Activated naive CD4-positive, alpha-beta T cell treated with anti-CD3 and anti-CD28 coated beads for 36 hours (primary cell): ENCODE measurements at places on chromosomes 7 and 10. TPM values are rescaled to one million over a fixed set of nuclear protein-coding genes. Genes with fewer than 3 reads are reported as not detected.

DNA sequence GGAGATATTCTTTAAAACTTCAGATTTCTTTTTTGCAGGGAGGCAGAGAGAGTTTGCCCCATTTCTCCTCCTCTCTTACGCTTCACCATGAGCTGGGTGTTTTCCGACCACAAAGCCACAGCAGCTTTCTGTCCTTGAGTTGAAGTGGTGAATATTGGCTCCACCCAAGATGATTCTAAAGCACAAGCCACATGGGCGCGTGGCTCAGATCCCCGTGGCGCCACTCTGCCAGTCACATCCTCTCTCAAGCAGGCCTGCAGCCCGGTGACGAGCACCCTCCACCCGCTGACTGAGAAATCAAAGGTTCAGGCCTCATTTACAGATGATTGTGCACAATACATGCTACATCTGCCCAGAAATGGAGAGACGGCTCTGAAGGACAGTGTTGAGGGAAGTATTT is 27.6 kb upstream of the RNF32 start:
- peak; percentile 78 for DNase-seq

The INA gene
- 0.10 TPM for total RNA-seq

DNA sequence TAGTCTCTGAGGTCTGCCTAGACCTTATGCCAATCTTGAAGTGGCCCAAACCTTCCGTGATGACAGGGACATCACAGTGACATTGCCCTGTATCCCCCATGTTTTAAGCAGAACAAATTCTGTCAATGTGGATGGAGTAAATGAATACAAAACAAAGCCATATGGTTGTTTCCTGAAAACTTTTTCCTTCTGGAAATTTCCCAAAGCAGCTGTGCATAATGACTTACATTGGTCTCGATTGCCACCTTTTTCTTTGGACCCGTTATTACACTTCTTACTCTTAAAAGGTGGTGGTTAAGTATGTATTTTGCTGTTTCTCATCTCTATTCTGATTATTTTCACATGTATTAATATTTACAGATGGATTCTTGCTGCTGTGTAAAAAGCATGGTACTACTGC is 411.2 kb upstream of the KLF6 start:
- no peak for DNase-seq

GRCh38 chr10:7515439-7515838 is 104.6 kb upstream of the SFMBT2 start:
- no peak for DNase-seq

DNA sequence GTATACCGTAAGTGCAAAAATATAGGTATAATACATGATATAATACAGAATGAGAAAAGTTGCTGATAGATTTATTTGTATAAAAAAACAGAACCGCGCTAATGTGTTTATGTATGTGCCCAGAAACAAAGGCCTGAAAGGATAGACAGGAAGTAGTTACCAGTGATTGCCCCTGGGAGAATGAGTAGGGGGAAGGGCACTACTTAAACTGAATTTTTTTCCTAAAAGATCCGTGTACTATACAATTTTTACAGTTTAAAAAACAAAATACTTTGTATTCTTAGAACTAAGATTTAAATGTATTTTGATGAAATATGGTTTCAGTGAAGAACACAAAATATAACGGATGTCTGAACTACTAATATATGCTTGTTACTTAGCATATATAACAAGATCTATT is 2.9 kb downstream of the IPMK start:
- DNase-seq, result no peak

The ANXA8 gene
- not detected for total RNA-seq

The AGR2 gene
- not detected for total RNA-seq

The ERVW-1 gene
- total RNA-seq, result not detected

The CFTR gene
- not detected for total RNA-seq

DNA sequence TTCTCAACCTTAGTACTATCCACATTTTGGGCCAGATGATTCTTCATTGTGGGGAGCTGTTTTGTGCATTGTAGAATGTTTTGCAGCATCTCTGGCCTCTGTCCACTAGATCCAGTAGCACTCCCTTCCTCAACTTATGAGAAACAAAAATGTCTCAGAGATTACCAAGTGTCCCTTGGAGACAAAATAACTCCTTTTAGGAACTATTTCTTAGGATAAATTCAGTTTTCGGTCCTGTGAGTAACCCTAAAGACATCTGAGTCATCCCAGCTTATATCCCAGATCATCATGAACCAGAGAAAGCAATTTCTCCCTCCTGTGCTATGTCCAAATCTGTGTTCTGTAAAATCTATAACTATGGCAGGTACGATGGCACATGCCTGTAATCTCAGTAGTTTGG is 266.6 kb upstream of the PHYHIPL start:
- no peak for DNase-seq

GRCh38 chr10:104548090-104548489 is 93.0 kb upstream of the SORCS3 start:
- DNase-seq, result no peak

The KEL gene
- total RNA-seq, result 0.83 TPM

DNA sequence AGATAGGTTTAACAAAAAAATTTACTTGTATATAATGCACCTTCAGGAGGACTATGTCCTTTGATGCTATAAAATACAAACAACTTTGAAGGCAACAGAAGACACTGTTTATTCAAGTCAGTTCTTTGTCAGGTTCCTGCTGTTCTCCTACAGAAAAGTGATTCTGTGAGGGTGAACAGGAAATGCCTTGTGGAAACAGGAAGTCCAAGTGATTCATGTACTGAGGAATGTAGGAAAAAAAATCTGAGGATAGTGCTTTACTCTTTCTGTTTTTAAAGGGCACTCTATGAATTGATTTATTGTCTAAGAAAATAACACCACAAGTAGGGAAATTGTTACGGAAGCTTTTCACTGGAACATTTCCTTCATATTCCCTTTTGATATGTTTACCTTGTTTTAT is 171.9 kb downstream of the HDAC9 start:
- DNase-seq, result no peak

The TRPV6 gene
- not detected for total RNA-seq

DNA sequence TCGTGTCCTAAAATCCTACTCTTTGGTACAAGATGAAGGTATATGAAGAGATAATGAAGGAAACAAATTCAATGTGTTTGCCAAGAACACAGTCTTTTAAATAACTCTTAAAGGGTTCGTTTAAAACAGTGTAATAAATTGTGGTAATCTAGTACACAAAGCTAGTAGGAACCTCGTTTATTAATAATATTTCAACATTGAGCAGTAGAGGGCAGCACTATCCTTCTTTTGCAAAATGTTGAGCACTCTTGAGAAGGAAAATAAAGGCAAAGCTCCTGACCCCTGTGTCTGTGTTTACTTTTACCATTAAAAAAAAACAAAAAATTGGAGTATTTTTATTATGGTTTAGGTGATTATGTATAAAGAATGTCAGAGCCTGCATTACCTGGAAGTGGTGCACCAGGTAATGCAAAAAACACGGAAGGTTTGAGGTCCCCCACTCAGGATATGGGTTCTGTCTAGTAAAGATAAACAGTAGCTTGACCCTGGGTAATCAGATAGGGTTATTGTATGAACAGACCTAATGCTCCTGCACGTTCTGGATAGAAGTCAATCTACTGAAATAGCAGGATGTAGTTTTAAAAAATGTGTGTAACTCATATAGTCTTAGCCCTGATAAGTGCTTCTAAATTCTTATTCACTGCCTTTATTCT is 5.7 kb upstream of the GOT1 start:
- no peak for DNase-seq

DNA sequence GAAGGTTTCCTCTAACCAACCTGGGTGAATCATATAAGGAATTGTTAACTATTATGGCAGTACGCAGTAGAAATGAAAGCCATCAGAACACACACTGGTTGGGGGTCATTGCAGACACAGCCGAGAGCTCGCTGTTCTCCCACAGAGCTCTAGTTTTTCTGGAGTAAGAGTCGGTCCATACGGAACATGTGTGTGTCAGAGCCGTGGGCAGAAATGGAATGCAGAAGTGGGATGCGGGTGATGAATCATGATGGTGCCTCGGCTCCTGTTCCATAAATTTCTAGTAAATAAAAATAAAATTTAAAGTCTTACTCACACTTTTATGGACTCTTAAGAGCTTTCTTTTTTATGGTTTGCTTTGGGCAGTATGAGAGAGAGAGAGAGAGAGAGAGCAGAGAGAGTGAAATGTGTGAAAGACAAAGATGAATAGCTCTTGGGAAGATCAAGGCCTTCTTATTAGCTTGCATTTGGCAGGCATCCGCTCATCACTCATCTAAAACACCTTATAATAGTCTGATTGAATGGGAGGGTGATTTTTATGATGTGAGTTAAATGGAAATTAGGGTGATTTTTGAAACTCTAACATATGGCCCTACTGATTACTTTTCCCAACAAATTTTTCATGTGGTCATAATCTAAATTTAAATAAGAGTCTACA is 98.8 kb upstream of the PFKP start:
- no peak for DNase-seq

DNA sequence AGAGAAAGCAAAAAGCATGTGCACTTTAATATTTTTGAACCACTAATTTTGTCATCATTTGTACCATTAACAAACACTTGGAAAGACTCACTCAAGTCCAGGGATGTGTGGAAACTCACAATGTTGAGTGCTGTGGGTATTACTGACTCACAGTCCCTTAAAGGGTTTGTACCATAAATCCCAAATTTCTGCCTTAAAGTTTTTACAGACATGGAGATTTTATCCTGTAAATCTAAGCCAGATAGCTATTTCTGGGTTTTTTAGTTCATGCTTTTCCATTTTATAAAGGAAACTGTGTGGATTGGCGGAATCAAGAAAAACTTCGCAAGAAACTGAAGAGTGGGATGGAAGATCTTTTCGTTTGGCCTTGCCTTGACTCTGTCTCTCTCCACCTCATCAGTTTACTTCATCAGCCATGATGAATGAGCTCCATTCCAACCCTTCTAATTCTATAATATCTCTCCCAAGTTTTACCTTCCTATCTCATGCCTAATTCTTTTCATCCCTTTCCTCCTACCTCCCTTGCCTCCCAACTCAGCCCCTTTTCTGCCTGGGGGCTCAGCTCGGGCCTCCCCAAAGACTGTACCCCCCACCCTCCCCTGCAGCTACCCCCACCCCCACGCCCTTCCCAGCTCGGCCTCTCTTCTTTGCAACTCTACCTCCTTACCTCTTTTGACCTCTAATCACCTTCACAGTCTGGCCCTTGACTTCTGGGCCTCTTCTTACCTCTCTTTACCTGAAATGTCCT is 218.5 kb upstream of the MKLN1 start:
- no peak for DNase-seq

The CTAGE8 gene
- total RNA-seq, result 1.5 TPM
